ENCODE measurements at places on chromosomes 6 and 20. TPM values are rescaled to one million over a fixed set of nuclear protein-coding genes. Genes with fewer than 3 reads are reported as not detected.

Gene TFEB
- total RNA-seq = 2.4 TPM

Gene MROH8
- total RNA-seq = 0.79 TPM

DNA sequence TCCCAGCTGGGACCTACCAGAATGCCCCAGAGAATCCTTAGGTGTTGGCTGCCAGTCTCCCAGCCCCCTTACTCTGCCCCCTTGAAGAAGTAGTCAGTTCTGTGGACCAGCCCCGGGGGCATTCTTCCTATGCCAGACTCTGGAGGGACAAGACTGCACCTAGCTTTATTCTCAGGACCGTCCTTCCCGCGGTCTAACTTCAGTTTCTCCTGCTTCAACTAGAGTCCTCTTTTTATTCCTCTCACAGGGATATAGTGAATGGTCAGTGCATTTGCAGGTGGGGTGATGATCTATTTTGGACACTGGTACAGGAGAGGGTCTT is 35.9 kb upstream of the MDFI start:
- no peak for DNase-seq

DNA sequence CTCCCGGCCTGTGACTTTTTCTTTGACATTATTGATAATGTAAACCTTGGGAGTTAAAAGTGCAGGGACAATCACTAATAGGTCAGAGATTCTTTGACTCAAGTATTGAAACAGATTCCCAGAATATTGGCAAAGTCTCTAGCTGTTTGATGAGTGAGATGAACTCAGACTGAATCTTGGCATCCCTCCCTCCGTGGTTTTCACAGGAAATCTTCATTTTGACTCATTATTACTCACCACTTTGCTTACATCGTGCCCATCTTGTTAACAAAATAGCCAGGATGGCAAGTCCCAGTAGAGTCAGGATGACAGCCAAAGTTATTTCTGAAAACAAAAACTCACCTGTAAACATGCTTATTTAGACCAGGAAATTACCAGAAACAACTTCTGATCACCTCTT is 2.0 kb downstream of the TSBP1 start:
- DNase-seq = no peak

- no peak for DNase-seq
These were observed 125.6 kb downstream of the FOXC1 start for GRCh38 chr6:1735239-1735803.

Gene GJA10
- not detected for total RNA-seq

Gene RUNX2
- 0.26 TPM for total RNA-seq

Gene PROKR2
- 0.44 TPM for total RNA-seq

DNA sequence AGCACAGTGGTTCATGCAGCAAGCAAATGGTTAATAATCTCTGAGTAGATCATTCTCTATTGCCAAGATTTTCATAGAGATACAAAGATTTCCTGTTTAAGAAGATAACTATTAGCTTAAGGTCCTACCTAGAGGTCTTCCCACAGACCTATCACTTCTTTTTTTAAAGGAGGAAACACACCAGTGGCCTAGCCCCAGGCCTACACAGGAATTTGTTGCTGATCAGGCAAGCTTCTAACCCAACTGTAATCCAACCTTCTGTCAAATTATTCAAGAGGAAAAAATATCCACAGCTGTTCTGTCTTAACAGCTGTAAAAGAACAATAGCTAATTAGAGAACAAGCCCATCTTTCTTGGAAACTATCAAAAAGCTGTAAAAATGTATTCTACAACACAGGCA is 332.8 kb downstream of the BTBD9 start:
- no peak for DNase-seq

DNA sequence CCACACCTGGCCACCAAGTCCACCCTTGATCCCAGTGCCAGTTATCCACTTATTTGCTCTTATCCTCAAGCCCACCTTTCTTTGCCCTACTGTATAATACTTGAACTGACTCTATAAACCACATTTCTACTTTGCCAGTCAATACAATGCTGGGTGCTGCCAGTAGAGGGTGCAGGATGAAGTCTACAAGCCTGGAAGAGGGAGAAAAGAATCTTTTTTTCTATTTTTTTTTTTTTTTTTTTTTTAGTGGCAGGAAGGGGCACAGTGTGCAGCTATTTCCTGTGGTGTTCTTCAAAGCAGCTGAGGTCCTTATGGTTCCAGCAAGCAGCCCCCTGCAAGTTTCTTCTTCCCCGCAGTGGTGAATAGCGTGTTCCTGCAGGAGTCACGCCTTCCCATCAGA is 22.2 kb upstream of the GABRR1 start:
- peak; percentile 38 for DNase-seq

DNA sequence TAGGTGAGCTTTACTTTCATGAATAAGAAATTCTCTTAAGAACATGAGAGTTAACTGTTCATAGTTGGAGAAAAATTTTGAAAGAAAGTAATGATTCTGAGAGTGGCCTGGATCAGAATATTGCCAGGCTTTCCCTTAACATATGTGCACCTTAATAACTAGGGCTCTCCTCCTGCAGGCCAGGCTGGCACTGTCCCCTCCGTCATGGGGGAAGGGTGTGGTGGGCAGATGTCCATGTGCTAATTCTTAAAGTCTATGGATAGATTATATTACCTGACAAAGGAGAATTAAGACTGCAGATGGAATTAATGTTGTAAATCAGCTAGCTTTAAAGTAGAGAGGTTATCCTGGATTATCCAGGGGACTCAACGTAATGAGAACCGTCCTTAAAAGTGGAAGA is 10.9 kb upstream of the KLHL32 start:
- no peak for DNase-seq

GRCh38 chr6:169451065-169451838 is 197.6 kb upstream of the THBS2 start:
- DNase-seq = no peak

Gene MYLK4
- 0.28 TPM for total RNA-seq

- peak; percentile 20 for DNase-seq
These were observed 118.0 kb upstream of the FRMD1 start for GRCh38 chr6:168196881-168197635.

DNA sequence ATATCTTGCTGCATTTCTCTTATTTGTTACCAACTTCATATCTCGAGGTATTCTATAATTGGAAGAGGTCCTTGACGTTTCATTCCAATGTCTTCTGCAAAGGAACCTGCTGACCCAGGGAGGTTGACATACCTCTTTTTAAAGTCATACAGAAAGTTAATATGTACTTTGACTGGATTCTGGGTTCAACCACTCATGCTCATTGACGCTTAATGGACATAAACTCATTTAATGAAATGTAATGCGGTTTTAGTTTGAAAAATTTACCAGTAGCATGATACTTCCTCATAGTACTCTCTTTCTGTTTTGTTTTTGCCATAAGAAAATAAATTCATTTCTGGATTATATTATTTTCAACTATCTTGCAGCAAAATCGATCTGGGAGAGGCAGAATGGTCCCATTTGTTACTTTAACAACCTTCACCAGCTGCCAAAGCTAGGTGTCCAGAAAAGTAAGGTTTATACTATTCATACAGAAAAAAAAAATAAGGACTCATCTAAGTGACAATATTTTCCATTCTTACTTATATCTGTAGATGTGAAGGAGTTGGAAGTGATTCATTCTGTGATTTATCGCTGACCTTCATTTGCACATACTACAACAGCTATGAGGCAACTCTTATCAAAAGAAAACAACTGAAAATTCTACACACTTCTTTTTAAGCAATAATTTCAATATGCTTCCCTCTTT is 101.6 kb downstream of the ATXN1 start:
- no peak for DNase-seq

DNA sequence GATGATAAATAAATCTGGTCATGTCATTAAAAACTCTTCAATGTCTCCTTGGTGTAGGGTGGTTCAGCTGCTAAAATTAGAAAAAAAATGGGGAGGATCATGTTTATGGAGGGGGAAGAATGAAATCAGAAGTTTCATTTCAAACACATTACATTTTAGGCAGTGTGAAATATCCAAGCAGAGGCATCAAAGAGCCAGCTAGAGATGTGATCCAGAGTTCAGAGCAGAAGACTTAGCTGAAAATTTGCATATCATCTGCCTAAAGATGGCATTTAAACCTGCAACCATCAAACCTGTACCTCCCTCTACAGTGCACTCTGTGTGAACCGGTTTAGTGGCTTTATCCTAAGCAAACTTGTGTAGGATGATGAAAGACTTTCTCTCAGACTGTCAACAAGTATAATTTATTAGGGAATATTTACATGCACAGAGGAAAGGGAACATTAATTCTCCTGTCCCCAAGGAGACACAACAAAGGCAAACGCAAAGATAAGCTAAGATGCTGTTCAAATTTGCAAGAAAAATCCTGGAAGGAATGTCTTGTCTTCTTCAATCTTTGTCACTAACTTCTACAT is 84.8 kb upstream of the PLEKHG1 start:
- DNase-seq = no peak

DNA sequence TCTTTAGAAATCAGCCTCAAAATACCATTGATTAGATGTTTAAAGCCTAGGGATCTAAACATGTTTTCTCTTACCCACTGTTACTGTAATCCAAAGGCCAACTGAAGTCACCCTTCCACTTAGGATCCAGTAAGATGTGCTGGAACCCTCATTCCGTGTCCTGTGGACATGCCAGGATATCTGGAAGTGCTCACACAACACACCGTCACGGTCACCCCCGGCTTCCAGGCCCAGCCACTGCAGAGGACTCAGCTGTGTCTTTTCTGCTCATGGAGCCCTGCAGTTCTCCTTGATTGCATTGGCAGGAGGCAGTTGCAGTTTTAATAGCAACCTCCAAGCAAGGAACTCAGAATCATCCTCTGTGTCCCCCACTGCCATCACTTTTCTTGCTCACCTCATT is 93.3 kb downstream of the CAP2 start:
- DNase-seq = no peak

DNA sequence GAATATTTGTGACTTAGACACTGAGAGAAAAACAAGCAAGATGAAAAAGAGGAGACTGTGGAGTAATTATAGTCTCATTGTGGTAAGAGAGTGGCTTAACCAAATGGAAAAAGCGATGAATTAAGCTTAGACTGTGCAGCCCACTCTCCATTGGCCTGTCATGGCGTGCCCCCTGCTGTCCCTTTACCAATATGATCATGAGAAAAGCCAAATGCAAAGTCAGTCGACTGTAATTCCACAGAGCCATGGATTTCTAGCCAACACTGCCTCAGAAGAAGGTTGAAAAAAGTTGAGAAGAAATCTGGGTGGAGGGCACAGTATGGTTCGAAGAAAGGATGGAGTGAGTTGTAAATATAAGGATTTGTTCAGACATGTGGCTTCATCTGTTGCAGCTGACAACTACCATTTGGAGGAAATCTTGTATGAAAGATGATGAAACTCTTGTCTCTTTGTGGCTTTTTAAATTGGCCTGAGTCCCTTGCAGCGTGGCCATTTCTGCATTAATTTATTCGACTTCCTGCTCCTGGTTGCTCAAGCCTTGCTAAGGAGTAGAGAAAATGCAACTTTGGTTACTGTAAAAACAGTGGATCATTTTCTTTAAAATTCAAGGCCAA is 251.4 kb downstream of the DOK5 start:
- no peak for DNase-seq

Gene TSPO2
- total RNA-seq = not detected

GRCh38 chr6:77450924-77451323 is 12.4 kb downstream of the HTR1B start:
- no peak for DNase-seq

DNA sequence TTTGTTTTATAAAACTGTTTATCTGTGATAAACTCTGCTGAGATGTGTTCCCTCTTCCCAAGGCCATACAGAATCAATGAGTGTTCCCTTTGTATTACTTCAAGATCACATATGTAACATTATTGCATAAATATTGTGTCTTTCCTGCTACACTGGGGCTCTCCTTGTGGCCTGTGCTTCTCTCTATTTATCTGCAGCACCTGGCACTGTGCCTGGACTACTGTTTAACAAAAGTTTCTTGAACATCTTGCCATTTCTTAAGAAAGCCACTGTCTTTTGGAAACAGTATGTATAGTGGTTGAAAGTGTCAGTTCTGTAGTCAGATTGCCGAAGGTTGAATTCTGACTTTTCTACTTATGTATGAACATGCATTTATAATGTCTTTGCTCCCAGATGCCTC is 169.0 kb upstream of the SCGN start:
- DNase-seq = no peak

Gene RAET1L
- total RNA-seq = not detected

DNA sequence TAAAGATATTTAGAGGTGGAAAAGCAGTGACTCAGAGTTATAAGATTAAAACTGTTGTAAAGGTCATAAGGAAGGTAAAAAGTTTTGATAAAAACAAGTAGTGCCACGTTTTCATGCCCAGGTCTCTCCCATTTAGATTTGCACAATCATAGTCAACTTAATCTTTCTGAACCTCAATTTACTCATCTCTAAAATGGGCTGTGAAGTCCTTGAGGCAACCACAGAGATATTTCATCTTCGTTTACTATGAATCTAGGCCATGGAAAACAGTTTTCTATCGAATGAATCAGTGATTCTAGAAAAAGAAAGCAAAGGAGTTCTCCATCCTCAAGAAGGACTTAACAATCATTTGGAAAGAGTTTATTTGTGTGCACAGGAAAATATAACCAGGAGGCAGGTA is 190.2 kb downstream of the EDN1 start:
- no peak for DNase-seq

Gene SIRPA
- 6.0 TPM for total RNA-seq

Gene FAM209B
- total RNA-seq = 0.92 TPM
